ENCODE measurements at places on chromosomes 7 and 10.
A peak's percentile ranks its signal among the peaks of the same experiment; 100 is the strongest.

GRCh38 chr10:8059191-8059936 is 4.9 kb downstream of the GATA3 start:
- H3K27ac ChIP-seq, result no peak overlapping the region
- DNase-seq, result peak; percentile 62
- H3K4me1 ChIP-seq, result peaks cover 64% of the 10 kb centered on the region
- no peaks in the 10 kb centered on the region for H3K36me3 ChIP-seq
- H3K4me3 ChIP-seq, result peak overlapping the region; percentile 60
- H3K27me3 ChIP-seq, result peaks cover 98% of the 10 kb centered on the region

DNA sequence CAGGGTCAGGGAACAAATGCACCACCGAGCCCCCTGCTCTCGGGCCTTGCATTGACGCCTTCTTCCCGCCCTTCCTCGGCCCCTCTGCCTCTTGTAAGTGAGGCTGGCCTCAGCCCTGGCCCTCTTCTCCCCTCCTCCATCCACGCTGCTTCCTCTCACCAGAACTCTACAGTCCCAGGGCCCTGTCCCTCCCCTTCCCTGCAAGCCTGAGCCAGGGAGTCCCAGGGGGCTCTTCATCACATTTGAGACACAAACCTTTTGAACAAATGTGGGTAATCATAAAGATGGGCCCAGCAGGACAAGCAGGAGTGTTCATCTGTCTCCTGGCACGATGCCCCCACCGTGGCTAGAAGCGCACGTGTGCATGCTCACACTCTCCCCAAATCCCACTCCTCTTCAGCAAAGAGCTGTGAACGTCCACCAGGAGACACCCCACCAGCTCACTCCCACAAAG is 57.7 kb downstream of the SLIT1 start:
- no peaks in the 10 kb centered on the region for H3K36me3 ChIP-seq
- no peak overlapping the region for H3K27ac ChIP-seq
- H3K4me1 ChIP-seq, result peaks cover 3% of the 10 kb centered on the region
- no peak for DNase-seq
- no peak overlapping the region for H3K4me3 ChIP-seq

DNA sequence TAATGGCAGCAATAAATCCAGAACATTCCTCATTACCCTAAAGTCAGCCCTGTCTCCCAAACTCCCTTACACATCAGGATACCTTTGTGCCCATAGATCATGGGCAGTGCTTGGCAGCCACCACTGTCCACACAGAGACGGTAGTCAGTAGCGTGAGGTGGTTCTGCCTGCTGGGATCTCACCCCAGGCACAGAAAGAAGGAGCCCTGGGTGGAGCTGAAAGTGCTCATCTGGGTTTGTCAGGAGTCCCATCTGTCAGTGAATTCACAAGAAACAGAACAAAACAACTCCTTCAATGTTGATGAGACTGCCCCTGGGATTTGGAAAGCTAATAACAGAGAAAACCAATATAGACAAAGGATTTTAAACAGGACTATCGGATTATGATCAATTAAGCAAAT is 90.2 kb upstream of the PRSS58 start:
- H3K27me3 ChIP-seq, result no peaks in the 10 kb centered on the region
- H3K36me3 ChIP-seq, result no peaks in the 10 kb centered on the region
- no peak for DNase-seq
- H3K4me1 ChIP-seq, result peaks cover 14% of the 10 kb centered on the region
- H3K27ac ChIP-seq, result no peak overlapping the region

DNA sequence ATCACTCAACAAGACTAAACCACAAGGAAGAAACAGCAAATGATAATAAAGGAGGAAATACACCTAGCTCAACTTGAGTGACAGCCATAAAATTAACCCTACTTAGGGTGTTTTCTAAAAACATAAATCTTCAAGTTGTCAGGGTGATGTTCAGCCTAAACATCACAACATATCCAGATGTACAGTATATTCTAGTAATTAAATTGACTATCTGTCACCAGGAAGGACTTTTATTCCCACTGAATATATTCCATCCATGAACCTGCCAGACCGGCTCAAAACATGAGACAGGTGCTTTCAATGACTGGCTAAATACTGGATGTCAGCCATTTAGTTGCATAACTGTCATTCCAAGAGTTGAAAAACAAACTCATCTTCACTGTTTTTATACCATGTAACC is 298.1 kb upstream of the NEBL start:
- DNase-seq, result no peak
- no peaks in the 10 kb centered on the region for H3K27me3 ChIP-seq
- no peaks in the 10 kb centered on the region for H3K36me3 ChIP-seq
- H3K4me1 ChIP-seq, result no peaks in the 10 kb centered on the region
- no peak overlapping the region for H3K4me3 ChIP-seq
- no peak overlapping the region for H3K27ac ChIP-seq

DNA sequence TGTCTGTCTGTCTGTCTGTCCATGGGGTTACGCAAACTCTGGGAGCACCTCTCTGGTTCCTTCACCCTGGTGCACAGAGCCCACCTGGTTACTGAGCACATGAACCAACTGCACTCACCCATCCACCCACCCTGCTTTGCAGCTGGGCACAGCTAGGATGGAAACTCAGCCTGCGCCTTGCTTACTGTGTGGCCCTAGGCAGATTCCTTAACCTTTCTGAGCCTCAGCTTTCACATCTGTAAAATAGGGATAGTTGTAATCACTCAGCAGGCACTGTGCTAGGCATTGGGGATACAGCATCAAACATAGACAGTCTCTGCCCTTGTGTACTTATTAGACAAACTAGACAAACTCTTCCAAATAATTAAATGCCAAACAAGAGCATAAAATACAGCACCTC is 21.8 kb upstream of the INMT start:
- no peak for DNase-seq
- H3K4me1 ChIP-seq, result peaks cover 25% of the 10 kb centered on the region
- no peak overlapping the region for H3K27ac ChIP-seq
- H3K4me3 ChIP-seq, result no peak overlapping the region
- H3K36me3 ChIP-seq, result no peaks in the 10 kb centered on the region

GRCh38 chr7:121428855-121429489 is 32.9 kb upstream of the FAM3C start:
- no peak overlapping the region for H3K27ac ChIP-seq
- H3K4me3 ChIP-seq, result no peak overlapping the region
- no peaks in the 10 kb centered on the region for H3K36me3 ChIP-seq
- H3K27me3 ChIP-seq, result no peaks in the 10 kb centered on the region
- H3K4me1 ChIP-seq, result no peaks in the 10 kb centered on the region
- no peak for DNase-seq

GRCh38 chr10:20670579-20670978 is 226.5 kb downstream of the NEBL start:
- no peaks in the 10 kb centered on the region for H3K27me3 ChIP-seq
- H3K27ac ChIP-seq, result no peak overlapping the region
- no peak overlapping the region for H3K4me3 ChIP-seq
- no peak for DNase-seq
- no peaks in the 10 kb centered on the region for H3K36me3 ChIP-seq
- H3K4me1 ChIP-seq, result no peaks in the 10 kb centered on the region

- H3K4me3 ChIP-seq, result peak overlapping the region; percentile 76
- no peak overlapping the region for H3K27ac ChIP-seq
- peaks cover 97% of the 10 kb centered on the region for H3K27me3 ChIP-seq
- DNase-seq, result peak; percentile 47
Observed at GRCh38 chr10:101292194-101293006, 61.6 kb upstream of the BTRC start.

DNA sequence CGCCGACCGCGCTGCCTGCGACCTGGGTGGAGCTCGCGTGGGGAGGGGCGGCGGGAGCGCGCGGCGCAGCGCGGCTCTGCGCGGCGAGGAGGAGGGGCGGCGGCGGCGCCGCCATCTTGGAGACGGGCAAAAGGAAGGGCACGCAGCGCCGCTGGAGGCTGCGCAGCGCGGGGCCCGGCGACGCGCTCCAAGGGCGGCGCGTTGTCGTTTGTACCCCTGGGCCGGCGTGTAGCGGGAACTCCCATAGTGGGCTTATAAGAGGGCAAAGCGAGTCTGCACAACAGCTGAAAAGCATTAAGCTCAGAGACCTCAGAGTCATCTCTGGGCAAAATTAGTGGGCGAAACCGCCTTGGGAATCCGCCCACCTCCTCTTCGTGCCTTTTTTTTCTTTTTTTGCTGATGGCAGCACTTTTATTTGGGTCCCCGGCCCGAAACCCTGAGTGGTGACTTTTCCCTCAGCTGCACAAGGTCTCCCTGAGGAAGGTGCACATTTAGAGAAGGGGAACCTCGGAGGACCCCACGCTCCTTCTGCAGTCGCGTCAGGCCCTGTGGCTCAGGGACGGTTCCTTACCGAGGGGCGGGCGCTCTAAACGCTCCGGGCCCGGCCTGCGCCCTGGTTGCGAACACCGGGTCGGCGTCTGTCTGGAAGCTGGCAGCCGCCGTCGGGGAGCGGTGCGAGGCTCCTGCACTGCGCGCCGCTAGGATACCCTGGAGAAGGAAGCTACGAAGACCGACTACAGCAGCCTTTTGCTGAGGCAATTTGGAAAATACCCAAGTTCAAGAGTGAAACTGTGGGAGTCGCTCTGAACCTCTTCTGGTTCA is 428 bp upstream of the MCMBP start:
- H3K4me3 ChIP-seq, result peak overlapping the region; percentile 88
- peaks cover 20% of the 10 kb centered on the region for H3K4me1 ChIP-seq
- no peaks in the 10 kb centered on the region for H3K27me3 ChIP-seq
- peak; percentile 82 for DNase-seq

Data from GM23338 (cell line).